ENCODE measurements at places on chromosomes 3 and 15.

DNA sequence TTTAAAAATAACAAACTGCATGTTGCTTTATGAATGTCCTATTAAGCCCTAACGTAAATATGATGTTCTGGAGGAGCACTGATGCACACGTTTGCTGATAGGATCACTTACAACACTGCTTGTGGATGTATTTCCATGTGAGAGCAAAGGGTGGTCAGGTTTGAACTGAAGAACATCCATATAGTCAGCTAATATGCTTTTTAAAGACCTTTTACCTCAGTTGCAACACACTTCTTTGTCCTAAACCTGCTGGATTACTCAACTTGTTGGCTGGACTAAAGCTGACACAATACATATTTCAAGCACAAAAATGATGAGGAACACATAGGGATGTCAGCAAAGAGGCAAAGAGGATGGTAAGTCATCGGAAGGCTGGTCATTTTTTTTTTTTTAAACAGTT, 186.6 kb downstream of the TIGIT start:
- DNase-seq, result no peak

DNA sequence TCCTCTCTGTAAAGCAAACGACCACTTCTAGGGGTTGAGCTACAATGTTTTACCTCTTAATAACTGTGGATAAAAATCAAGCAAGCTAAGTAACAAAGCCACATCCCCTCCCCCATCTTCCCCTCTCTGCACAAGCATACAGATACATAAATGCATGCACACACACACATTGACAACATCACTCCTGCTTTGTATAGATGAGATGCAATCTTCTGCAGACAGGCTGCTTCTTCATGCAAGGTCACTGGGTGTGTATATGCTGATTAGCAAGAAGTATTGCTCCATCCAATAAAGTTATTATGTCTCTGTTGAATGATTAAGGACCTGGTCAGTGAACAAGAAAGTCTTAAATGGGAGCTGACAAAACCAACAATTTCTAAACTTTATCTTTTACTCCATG, 8.8 kb upstream of the ATP11B start:
- DNase-seq, result no peak

DNA sequence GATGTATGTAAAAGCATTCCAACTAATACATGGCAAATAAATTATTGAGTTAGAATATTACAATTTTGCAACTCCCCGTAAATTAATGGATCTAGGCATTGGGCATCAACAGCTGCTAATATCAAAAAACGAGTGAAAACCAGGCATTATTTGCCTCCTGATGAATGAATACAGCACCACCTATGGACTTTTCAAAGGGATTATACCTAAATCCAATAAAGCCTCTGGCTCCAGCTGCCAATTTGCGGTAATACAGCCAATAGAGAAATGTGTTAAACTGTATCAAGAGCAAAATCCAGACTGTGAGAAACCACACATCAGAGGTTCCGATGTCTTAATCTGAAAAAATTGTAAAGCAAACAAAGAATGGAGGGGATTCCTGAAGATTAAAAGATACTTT, 16.3 kb upstream of the A4GNT start:
- DNase-seq, result no peak

DNA sequence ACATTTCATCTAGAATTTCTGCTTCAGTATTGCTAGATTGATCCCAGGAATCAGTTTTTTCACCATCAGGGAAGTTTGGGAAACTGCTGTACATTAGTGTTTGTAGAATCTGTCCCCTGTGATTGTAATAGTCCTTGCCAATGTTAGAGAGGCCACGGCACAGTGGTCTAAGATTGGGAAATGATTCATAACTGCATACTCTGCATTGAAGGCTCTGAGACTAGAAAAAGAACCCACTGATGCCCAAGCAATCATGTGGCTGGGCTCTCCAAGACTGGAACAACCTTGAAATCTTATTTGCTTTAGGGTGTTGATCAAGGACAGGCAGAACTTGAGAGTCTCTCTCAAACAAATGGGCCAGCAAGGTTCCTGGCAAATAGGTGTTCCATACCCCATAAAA, 245.6 kb upstream of the LRTM1 start:
- DNase-seq, result no peak

DNA sequence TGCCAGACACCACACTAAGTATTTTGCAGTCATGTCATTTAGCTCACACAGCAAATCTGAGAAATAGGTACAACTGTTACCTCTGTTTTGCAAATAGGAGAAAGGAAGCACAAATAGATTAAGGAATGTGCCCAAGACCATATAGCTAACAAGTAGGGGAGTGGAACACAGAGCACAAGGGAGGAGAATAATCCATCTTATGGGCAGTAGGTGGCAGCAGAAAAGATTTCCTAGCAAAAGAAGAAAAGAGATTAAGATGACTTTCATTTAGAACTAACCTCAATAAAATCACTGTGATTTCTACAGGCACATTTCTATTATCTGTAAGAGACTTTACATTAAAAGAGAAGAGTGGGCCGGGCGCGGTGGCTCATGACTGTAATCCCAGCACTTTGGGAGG, 49.1 kb downstream of the NR1I2 start:
- no peak for DNase-seq

- DNase-seq, result no peak
Observed at GRCh38 chr3:14877469-14877868, 58.7 kb downstream of the FGD5 start.

- DNase-seq, result no peak
Observed at GRCh38 chr3:156816091-156816793, 9.9 kb upstream of the LEKR1 start.

GRCh38 chr3:173892547-173892946, 495.0 kb downstream of the NLGN1 start:
- DNase-seq, result no peak

DNA sequence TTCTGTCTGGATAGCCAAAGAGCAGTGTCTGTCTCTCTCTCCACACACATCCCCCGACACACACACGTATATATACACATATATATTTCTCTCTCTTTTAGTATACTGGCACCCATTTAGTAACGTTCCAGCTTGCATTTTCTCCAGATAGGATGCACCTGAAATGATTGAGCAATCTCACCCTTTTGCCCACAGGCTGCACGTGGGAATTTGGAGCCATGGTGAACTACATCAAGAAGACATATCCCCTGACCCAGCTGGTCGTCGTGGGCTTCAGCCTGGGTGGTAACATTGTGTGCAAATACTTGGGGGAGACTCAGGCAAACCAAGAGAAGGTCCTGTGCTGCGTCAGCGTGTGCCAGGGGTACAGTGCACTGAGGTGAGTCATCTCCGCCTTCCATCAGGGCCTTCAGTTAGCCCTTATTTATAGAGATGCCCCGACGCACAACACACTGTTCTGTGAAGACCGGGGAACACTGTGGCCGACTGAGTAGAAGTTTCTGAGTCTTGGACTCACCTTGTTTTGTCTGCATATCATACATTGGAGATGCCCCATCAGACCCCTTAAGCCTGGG, 45.7 kb downstream of the RLBP1 start:
- DNase-seq, result no peak

- DNase-seq, result no peak
Observed at GRCh38 chr3:81425198-81425868, 336.1 kb downstream of the GBE1 start.

- no peak for DNase-seq
Observed at GRCh38 chr3:153320585-153321128, 158.6 kb downstream of the RAP2B start.

GRCh38 chr15:71932689-71933088, 122.3 kb downstream of the NR2E3 start:
- no peak for DNase-seq

DNA sequence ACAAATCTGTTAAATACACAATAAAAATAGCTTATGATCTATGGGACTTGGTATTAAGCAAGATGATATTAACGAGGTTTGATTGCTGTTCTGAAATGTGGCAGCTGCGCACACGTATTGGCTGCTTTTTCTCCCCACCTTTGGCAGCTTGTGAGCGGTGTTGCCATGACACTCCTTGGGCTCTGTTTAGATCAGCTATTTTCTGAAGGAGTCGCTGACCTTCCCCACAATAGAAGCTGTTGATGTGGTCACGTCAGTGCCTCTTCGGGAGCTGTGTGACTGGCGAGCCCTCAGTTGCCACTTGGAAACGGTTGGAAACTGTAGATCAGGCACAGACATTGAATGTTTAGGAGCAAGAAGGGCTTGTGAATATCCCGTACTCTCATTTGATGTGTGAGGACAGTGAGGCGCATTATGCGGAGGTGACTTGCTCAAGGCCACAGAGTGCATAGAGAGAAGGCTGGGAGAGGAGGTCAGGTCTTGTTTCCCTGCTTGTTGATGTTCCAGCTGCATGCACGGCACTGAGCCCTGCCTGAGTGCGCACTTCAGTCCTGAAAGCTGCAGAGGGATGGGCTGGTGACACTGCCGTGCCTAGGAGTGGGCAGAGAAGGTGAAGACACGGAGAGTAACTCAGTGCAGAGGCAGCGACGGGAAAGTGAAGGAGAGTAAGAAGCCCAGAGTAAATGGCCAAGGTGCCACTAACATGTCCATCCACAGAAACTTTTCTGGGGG, 198.4 kb downstream of the LPP start:
- no peak for DNase-seq

- DNase-seq, result no peak
Observed at GRCh38 chr15:57364282-57365007, 11.9 kb upstream of the CGNL1 start.

DNA sequence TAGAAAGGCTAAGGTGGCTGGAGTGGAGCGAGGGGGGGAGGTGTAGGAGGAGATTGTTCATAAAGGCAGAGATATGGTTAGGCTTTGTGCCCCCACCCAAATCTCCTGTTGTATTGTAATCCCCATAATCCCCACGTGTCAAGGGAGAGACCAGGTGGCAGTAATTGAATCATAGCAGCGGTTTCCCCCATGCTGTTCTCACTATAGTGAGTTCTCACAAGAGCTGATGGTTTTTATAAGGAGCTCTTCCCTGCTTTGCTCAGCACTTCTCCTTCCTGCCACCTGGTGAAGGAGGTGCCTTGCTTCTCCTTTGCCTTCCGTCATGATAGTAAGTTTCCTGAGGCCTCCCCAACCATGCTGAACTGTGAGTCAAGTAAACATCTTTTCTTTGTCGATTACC, 64.7 kb upstream of the CFAP161 start:
- no peak for DNase-seq

- no peak for DNase-seq
Observed at GRCh38 chr15:63190769-63191649, 1.6 kb downstream of the RAB8B start.

GRCh38 chr3:184236636-184237035, 7.3 kb downstream of the VWA5B2 start:
- DNase-seq, result no peak

- no peak for DNase-seq
Observed at GRCh38 chr3:124858275-124858674, 28.9 kb downstream of the ITGB5 start.

DNA sequence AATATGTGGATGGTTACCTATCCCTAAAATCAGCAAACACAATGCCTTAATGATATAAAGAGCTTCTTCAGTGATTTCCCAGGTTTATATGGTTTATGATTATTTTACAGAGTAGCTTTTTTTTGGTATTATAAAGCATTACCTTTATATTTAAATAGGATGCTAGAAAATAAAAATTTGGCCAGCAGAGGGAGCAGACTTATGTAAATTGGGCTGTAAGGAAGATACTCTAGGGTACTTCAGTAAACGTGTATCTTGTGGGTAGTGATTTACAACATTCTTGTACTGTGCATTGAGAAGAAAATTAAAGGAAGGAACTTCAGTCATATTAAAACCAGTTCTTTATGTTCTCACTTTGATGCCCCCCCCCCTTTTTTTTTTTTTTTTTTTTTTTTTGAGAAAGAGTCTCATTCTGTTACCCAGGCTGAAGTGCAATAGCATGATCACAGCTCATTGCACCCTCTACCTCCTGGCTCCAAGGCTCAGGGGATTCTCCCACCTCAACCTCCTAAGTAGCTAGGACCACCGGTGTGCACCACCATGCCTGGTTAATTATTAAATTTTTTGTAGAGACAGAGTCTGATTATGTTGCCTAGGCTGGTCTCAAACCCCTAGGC, 167.9 kb downstream of the BBX start:
- DNase-seq, result no peak

- no peak for DNase-seq
Observed at GRCh38 chr3:117622171-117622841, 912.7 kb downstream of the TUSC7 start.

DNA sequence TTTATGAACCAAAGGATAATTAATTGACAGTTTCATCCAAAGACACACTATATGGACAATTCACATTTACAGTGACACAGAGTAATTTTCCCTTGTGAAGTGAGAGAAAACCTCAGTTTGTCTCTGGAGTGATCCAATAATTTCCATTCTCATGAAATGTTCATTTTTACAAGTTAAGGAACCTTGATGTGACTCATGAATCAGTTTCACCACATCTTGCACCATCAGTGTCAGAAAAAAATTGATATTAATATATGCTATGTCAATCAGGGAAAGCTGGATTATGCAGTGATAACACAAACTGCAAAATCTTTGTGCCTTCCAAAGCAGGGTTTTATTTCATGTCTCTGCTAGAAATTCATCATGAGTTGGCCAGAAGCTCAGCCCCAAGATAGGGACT, 348.1 kb downstream of the ARPP21 start:
- no peak for DNase-seq

DNA sequence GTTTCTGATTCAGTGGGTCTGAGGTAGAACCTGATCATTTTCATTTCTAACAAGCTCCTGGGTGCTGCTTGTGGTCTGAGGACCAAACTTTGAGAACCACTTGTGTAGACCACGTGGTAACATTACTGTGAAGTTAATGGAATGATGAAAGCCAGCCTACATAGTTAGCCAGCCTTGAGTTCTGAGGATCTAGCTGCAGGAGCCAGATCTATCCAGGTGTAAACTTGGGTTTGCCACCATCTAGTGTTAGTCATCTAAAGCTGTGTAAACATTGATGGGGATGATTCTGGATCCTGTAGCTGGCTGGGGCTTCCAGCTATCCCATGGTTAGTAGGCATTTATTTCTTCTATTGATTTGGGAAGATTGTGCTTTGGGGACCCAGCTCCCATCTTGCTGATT, 170.0 kb downstream of the TMEM108 start:
- DNase-seq, result no peak

DNA sequence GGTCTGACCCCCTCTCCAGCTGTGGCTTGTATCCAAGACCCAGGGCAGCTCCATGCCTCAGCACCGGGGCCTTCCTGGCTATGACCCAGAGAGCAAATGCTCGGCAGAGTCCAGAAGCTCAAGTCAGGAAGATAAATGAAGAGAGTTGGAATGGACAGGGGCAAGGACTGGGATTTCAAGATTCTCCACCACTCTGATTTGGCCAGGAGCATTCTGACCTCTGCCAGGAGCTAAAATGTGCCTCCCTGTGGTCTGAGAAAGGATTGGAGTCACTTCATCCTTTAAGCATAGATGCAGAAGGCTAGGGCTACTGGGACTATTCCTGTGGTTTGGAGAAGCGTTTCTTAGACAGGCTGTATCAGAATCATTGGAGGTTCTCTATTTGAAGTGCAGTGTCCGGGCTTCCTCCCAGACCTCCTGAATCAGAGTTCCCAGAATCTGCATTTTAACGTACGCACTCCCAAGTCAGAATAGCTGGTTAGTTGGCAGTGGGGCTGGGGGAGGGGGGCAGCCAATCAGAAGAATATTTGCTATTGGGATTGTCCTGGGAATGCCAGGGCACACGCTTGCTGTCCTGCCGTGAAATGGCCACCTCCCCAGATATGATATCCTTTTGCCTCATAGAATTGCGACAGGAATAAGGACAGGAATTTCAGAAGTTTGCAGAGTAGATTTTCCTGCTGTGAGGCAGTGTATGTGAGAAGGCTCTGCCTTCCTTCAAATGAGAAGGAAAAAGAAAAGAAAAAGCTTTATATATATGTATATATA, 57.4 kb downstream of the HRH1 start:
- no peak for DNase-seq

GRCh38 chr3:47527952-47528725, 14.6 kb upstream of the ELP6 start:
- DNase-seq, result no peak

GRCh38 chr15:46552316-46552715, 917.5 kb downstream of the SQOR start:
- no peak for DNase-seq

Data from stimulated activated CD4-positive, alpha-beta T cell treated with anti-CD3 and anti-CD28 coated beads, TNF-alpha, amount 100 ng/mL, for 1 hour (primary cell).